ENCODE measurements at places on chromosomes 6 and 20.

DNA sequence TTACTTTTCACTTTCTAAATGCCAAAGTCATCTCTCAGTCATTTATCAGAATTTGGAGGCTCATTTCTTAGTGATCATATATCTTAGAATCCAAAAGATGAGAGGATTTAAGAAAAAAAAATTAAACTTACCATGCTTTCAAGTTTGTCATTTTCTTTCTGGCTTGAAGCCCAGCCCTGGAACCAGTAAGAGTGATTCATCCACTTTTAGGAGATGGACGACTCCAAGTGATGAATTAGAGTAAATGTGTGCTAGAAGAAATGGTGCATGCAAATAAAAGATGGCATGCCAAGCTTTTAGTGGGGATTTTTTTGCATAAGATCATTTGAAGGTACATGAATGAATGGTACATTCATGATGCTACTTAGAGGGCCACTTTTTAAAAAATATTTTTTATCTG is 20.1 kb downstream of the PLCB1 start:
- no peak for DNase-seq

- no peak for DNase-seq
Measured at GRCh38 chr20:10898552-10898951, 224.8 kb upstream of the JAG1 start.

GRCh38 chr6:15296249-15296648 is 50.4 kb downstream of the JARID2 start:
- no peak for DNase-seq

- DNase-seq: no peak
Measured at GRCh38 chr20:6886065-6886729, 118.7 kb downstream of the BMP2 start.

Data from frontal cortex (tissue), 4 donors.